ENCODE measurements at places on chromosomes 12 and 14.

DNA sequence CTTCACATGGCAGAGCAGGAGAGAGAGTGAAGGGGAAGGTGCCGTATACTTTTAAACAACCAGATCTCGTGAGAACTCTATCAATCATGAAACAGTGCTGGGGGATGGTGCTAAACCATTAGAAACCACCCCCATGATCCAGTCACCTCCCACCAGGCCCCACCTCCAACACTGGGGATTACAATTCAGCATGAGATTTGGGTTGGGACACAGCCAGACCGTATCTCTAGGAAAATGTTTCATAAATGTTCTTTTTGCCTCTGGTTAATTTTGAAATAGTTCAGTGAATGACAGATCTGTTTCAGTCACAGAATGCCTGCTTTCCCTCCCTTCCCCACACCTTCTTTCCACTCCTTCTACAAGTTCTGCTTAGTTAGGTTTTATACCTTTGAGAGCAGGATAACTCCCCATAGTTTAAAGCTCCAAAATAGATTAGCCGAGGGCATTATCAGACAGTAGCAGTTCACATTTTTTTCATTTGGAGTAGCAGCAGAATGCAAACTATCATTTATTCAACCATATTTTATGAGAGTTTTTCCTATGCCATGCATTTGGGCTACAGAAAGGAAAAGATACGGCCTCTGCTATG, 27.1 kb downstream of the PELI2 start:
- no peaks in the 10 kb centered on the region for H3K36me3 ChIP-seq
- no peak for DNase-seq
- no peak overlapping the region for H3K4me3 ChIP-seq
- peaks cover 10% of the 10 kb centered on the region for H3K27me3 ChIP-seq
- peaks cover 29% of the 10 kb centered on the region for H3K4me1 ChIP-seq
- no peak overlapping the region for H3K27ac ChIP-seq

DNA sequence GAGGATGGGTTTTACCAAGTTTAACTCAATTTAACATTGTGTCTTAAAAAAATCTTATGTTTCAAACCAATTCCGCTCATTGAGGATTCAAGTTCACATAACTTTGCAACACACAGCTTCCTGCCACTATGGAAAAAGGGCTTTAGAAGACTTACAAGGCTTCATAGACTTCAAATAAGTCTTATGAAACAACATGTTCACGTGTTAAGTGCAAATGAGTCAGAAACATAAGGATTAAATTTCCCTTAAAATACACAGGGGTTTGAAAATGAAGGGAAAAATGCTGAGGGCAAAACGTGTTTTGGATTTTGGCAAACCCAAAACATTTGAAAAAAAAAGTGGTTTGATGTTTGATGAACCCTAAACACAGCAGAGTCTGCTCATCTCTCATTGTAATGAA, 364.8 kb downstream of the BMP4 start:
- no peaks in the 10 kb centered on the region for H3K36me3 ChIP-seq
- DNase-seq: no peak
- no peaks in the 10 kb centered on the region for H3K4me1 ChIP-seq
- no peak overlapping the region for H3K27ac ChIP-seq
- no peaks in the 10 kb centered on the region for H3K27me3 ChIP-seq

DNA sequence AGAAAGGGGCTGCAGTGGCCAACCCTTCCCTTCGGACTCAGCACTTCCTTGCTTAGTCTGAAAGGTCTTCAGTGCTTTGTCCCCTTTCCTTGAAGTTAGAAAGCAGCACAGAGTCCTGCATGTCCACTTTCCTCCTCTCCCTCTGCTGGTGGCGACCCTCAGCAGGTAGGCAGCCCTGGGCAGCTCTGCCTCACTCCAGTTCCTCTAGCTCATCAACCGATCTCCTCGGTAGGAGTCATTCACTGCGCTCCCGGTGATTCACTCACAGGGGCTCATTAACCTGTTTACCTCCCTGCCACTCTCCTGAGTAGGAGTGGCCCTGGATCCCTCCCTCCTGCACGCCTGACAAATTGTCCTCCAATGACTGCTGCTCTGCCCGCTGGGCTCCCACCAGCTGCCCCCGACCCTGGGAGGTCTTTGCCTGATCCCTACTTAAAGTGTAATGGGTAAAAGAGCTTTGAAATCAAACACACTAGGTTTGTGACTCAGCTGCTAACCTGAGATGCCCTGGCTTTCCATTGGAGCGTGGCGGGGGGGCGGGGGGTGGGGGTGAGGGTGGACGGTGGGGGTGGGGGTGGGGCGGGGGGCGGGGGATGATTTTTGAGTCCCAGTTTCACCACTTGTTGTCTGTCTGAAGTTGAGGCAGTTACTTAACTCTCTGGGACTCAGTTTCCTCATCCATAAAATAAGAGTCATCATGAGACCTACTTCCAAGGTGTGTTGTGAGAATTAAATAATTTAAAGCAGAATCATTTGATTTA, 4.2 kb downstream of the SCNN1A start:
- H3K27me3 ChIP-seq: peaks cover 9% of the 10 kb centered on the region
- H3K27ac ChIP-seq: no peak overlapping the region
- no peak for DNase-seq
- H3K4me3 ChIP-seq: no peak overlapping the region
- H3K36me3 ChIP-seq: no peaks in the 10 kb centered on the region

DNA sequence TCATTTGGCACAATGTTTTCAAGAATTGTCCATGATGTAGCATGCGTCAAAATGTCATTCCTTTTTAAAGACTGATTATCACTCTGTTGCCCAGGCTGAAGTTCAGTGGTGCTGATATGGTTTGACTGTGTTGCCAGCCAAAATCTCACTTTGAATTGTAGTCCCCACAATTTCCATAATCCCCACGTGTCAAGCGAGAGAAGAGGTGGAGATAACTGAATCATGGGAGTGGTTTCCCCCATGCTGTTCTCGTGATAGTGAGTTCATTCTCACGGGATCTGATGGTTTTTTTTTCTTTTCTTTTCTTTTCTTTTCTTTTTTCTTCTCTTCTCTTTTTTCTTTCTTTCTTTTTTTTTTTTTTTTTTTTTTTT, 21.8 kb upstream of the LRRK2 start:
- no peaks in the 10 kb centered on the region for H3K4me1 ChIP-seq
- no peaks in the 10 kb centered on the region for H3K27me3 ChIP-seq
- no peak for DNase-seq
- no peak overlapping the region for H3K27ac ChIP-seq
- H3K4me3 ChIP-seq: no peak overlapping the region

DNA sequence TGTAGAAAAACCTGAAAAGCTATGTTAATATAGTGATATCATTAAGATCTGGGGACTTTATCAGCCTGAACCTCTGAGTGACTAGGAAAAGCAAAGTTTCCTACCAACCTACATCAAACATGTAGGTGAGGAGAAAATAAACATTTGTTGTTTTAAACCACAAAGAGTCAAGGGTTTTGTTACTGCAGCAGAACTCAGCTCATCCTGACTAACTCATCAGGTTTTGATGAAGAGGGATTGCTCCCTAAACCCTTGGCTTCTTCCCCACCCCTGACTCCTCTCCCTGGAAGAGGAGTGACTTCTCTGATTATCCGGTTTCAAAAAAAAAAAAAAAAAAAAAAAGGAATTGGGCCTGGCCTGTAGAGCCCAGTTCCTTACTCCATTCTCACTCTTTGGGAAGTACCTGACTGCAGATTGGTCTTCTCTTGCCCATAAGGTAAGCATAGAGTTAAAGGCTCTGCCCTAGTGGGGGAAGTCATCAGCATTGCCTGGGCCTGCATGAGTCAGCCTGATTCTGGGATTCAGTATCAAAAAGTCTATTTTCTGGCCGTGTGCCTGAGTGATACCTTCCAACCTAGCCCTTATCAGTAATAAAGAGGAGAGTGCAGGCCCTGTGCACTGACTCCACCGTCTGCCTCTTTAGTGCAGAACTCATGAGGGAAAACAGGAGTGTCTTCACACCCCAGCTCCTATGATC, 16.9 kb downstream of the BDKRB1 start:
- no peak for DNase-seq
- H3K4me1 ChIP-seq: peaks cover 1% of the 10 kb centered on the region
- no peak overlapping the region for H3K27ac ChIP-seq
- no peak overlapping the region for H3K4me3 ChIP-seq

DNA sequence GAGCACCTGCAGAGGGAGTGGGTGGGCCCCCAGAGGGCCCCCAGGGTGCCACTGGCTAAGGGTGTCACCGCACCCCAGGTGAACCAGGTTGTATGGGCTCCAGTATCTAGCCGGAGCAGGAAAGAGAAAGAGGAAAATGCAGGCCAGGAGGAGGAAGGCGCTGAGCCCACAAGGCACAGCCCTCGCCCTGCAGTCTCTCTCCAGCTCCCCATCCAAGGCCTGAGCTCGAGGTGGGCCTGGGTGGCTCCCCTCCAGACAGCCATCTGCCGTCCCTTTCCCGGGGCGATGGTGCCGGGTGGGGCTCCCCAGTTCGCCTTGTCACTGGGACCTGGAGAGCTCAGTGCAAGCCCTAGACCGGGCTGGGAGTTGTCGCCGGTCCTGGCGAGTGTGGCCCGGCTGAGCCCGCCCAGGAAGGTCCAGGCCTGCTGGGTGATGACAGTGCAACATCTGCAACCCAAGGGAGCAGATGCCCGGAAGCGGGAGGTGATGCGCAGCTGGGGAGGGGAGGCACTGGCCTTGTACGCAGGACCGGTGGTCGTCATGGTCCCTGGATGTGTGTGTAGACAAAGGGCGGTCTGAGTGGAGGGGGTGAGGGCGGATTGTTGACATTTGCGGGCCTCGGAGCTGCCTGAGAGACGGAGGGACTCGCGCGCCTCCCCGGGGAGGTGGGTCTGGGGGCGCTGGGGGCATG, 716 bp downstream of the TMEM179 start:
- no peaks in the 10 kb centered on the region for H3K36me3 ChIP-seq
- DNase-seq: no peak
- no peaks in the 10 kb centered on the region for H3K4me1 ChIP-seq
- H3K4me3 ChIP-seq: no peak overlapping the region
- H3K27me3 ChIP-seq: peaks cover 53% of the 10 kb centered on the region

DNA sequence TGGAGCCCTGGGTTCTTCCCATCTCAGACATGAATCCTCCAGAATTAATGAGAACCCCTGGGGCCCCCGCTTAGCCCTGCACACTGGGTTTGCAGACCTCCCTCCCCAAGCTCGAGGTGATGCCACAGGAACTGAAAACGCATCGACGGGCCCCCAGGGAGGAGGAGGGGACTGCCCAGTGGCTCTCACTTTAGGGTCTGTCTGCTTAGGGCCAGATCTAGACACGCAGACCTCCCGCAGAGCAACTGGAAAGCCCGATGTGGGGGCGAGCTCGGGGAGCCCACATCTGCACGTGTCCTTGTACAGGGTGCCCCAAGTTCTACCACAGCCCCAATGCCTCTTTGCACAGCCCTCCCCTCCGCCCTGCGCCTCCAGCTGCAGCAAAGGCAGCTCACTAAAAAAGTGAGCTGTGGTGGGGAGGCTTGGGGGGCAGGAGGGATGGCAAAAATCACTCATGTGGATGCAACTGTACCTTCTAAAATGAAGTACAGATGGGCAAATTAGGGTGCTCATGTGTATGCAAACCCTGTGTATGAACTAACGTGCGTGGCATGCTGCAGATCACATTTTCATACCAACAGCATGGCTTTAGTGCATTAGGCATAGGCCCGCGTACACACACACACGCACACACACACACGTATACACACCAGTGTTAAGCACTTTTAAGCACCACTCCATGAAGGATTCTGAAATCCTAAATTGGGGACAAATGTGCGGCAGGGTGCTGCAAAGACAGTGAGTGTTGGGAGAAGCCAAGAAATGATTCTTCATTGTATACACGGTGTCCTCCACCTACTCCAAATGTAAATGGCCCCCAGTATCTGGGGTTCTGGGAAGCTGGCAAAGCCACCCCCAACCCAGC, 99.9 kb upstream of the MAP1LC3B2 start:
- no peak for DNase-seq
- H3K27ac ChIP-seq: no peak overlapping the region
- no peaks in the 10 kb centered on the region for H3K4me1 ChIP-seq
- H3K27me3 ChIP-seq: peaks cover 28% of the 10 kb centered on the region
- H3K4me3 ChIP-seq: no peak overlapping the region
- no peaks in the 10 kb centered on the region for H3K36me3 ChIP-seq

GRCh38 chr14:67514203-67514607, 18.9 kb upstream of the PLEKHH1 start:
- peak overlapping the region; percentile 94 for H3K4me3 ChIP-seq
- no peaks in the 10 kb centered on the region for H3K27me3 ChIP-seq
- H3K36me3 ChIP-seq: peaks cover 2% of the 10 kb centered on the region

- DNase-seq: no peak
- no peak overlapping the region for H3K4me3 ChIP-seq
- H3K27ac ChIP-seq: no peak overlapping the region
- H3K27me3 ChIP-seq: no peaks in the 10 kb centered on the region
- no peaks in the 10 kb centered on the region for H3K4me1 ChIP-seq
Measured at GRCh38 chr12:104834607-104835006, 123.5 kb downstream of the SLC41A2 start.

GRCh38 chr14:60278350-60278749, 29.3 kb downstream of the PPM1A start:
- peaks cover 45% of the 10 kb centered on the region for H3K4me1 ChIP-seq
- no peaks in the 10 kb centered on the region for H3K27me3 ChIP-seq
- H3K4me3 ChIP-seq: no peak overlapping the region

GRCh38 chr12:9132008-9132535, 16.4 kb upstream of the A2M start:
- H3K27ac ChIP-seq: no peak overlapping the region
- H3K4me3 ChIP-seq: no peak overlapping the region
- H3K36me3 ChIP-seq: peaks cover 30% of the 10 kb centered on the region

All from effector memory CD8-positive, alpha-beta T cell (primary cell).